ENCODE measurements at places on chromosomes 5 and 9.

GRCh38 chr9:28866951-28867350, 1293.7 kb upstream of the C9orf72 start:
- DNase-seq, result no peak

DNA sequence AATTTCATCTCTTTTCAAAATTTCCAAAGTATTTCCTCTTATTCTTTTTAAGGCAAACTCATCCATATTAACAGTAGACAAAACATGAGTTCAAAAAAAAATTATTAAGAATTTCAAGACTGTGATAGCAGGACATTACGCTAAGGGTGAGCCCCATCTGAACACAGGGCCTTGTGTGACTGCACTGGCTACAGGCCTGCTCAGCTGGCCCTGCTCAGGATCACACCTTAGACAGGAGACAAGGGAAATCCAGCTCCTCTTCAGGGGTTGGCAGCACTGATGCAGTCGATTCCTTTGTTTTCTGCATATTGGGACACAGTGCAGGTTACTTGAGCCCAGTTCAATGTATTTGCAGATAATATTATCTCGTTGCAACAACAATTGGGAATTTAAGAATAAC, 444.7 kb downstream of the PLK2 start:
- no peak for DNase-seq

DNA sequence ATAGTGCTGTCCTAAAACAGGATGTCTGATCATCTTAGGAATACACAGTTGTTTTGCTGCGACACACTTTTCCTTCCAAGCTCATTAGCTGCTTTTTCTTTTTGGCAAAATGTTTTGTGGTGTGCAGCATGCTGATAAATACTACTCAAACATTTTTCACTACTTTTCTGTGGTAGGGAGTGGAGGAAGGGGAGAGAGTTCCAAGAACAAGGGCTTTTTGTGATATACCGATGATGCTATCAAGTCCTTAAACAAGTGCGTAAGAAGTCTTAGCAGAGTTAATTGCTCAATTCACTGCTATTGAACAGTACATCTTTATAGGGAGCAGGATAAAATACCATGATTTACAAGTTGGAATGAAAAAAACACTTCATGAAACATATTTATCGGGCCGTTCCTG, 23.6 kb upstream of the TEK start:
- no peak for DNase-seq

- no peak for DNase-seq
Measured at GRCh38 chr5:59107692-59108091, 524.8 kb downstream of the RAB3C start.

- no peak for DNase-seq
Measured at GRCh38 chr9:107760469-107761242, 271.1 kb upstream of the KLF4 start.

DNA sequence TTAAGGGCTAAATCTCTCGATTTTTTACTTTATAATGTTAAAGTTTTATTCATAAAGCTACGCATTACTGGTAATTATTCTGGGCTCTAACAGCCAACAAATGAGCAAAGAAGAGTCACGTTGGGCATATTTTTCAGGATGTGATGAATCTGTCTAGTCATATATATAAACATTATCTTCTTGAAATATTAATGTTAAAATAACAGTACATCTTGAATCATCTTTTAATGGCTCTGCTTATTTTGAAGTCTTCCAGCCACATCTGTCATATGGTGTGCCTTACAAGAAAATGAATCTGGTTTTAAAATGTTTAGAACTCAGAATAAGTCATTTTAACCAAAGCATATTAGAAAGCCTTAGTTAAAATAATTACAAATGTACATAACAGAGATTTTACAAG, 96.9 kb downstream of the CWC27 start:
- DNase-seq, result no peak

GRCh38 chr9:91426123-91426745, 2.6 kb upstream of the NFIL3 start:
- DNase-seq, result no peak

DNA sequence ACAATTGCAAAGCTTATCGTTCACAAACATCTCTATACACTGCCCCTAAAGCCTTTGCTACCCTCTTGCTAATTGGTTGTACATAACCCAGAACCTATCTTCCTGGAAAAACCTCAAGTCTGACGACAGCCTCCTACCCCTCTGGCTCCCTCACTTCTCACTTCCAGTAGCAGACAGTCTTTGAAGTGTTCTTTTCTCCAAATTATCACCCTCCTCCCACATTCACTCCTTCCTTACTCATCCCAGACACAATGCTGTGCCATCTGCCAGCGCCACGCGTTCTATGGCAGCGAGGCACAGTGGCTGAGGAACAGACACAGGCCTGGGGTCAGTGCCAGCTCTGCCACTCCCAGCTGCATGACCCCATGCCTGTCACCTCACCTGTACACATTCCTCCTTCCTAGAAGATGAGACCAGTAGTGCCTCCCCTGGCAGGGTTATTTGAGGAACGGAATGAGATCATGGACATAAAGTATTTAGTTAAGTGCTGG, 27.7 kb downstream of the CLTA start:
- DNase-seq, result no peak

DNA sequence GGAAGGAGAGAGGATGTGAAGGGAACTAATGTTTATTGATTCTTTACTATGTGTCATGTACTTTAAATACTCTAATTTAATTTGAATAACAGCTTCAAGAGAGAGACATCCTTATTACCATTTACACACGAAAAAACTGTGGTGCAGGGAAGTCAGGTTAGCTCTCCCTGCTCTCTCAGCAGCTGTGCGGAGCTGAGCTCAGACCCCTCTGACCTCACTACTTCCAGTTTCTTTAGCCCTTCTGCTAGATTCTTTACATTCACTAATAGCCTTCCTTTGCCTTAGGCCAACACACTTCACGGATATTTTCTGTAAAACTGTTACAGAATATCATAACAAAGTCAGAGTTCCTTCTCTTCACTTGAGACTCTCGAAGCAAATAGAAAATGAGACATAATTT, 131.3 kb upstream of the ARRDC3 start:
- DNase-seq, result no peak

DNA sequence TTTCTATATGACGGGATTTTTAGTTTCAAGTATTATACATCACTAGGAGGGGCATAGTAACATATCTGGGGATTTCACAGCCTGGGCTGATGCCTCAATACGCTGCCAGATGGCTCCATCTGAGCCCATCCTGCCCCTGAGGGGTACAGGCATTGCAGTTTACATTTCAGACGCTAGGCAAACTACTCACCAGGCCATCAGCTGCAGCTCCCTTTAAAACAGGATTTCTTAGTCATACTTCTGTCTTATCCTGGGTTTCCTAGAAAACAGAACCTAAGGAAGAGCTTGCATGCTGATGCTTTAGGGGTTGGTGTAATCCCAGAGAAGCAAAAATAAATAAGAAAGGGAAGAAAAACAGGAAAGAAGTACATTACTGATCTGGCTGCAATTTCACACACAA, 372.8 kb upstream of the PIK3R1 start:
- peak; percentile 34 for DNase-seq

- peak; percentile 80 for DNase-seq
Measured at GRCh38 chr9:19976226-19976625, 187.4 kb upstream of the SLC24A2 start.

- DNase-seq, result peak; percentile 67
Measured at GRCh38 chr5:155128786-155129512, 115.4 kb downstream of the KIF4B start.

- DNase-seq, result no peak
Measured at GRCh38 chr5:17339841-17340240, 122.4 kb downstream of the BASP1 start.

DNA sequence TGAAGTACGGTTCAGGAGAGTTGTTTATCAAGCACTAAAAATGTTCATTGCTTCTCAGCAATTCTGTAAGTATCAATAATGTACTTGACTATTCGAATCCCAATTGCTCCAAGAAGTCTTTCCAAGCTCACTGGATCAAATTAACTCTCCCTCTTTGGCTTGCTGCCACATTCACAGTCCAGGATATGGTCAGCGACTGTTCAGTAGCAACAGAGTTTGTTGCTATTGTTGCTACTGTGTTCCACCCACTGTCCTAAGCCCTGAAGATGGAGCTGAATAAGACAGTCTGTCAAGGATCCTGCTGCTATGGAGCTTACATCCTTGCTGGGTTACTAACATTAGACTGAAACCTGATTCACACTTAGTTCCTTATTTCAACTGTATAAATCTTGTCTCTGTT, 110.8 kb downstream of the FGF10 start:
- DNase-seq, result no peak

- DNase-seq, result no peak
Measured at GRCh38 chr9:71524996-71525580, 243.2 kb downstream of the CEMIP2 start.

Measured in HT1080 (cell line).